ENCODE measurements at places on chromosomes 5 and 9.

- no peak for DNase-seq
These were observed 39.3 kb downstream of the SPARC start for GRCh38 chr5:151647320-151647861.

- no peak for DNase-seq
These were observed 103.2 kb downstream of the PTTG1 start for GRCh38 chr5:160524827-160525226.

GRCh38 chr5:179794171-179794570 is 385 bp downstream of the LTC4S start:
- DNase-seq = no peak

DNA sequence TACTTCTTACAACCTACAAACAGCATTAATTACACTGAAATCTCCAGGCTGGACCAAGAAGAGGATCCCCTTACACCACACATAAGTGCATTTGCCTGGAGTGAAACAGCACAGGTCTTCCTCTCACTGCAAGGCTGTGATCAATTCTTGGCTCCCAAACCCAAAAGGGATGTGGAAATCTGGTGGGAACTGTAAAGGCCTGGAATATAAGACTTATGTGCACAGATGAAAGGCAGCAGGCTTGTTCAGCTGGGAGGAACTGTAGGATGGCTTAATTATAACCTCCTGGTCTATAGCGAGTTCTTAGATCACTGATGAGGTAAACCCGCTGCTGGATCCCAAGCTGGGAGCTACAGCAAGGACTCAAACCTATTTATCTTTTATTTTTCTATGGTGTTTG is 182.9 kb upstream of the TNC start:
- no peak for DNase-seq

- peak; percentile 75 for DNase-seq
These were observed 23.6 kb upstream of the TNFSF8 start for GRCh38 chr9:114953959-114954358.

DNA sequence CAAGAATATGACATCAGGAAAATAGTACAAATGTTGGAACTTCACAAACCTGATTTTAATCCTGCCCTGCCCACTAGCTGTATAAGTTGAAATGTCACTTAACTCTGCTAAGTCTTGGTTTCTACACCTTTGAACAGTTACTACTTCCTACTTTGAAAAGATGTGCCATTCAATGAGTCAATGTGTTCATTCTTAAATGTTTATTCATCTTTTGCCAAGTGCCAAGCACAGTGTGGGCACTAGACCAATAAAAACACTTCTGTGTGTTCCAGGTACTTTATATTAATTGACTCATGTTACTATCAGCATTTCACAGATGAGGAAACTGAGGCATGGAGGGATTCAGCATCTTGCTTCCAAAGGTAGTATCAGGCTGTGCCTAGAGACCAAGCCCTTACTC is 12.8 kb downstream of the PDCL start:
- DNase-seq = no peak

DNA sequence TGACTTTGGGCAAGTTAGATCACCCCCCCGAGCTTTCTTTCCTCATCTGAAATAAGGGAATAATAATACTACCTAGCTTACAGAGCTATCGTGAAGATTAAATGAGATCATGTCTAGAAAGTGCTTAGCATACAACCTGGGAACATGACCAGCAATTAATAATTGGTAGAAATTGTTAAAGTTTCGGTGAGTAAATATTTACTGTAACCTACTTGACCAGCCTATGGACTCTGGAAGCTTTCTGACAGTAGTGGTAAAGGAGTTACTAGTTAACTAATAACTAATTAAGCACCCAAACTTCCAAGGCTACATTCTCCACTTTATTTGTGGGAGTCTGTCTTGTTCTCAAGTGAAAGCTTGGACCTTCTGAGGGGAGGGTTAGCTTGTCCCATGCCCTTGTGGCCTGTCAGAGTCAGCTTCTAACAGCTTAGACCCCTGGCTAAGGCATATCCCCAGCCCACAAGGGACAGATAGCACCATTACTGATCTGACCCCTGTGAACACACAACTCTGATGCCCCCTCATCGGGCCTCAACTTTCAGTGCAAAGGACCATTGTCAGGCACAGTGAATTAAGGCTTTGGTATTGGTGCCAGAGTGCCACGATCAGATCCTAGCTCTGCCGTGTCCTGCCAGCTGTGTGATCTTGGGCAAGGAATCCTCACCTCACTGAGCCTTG is 58.7 kb upstream of the SAP30L start:
- no peak for DNase-seq

DNA sequence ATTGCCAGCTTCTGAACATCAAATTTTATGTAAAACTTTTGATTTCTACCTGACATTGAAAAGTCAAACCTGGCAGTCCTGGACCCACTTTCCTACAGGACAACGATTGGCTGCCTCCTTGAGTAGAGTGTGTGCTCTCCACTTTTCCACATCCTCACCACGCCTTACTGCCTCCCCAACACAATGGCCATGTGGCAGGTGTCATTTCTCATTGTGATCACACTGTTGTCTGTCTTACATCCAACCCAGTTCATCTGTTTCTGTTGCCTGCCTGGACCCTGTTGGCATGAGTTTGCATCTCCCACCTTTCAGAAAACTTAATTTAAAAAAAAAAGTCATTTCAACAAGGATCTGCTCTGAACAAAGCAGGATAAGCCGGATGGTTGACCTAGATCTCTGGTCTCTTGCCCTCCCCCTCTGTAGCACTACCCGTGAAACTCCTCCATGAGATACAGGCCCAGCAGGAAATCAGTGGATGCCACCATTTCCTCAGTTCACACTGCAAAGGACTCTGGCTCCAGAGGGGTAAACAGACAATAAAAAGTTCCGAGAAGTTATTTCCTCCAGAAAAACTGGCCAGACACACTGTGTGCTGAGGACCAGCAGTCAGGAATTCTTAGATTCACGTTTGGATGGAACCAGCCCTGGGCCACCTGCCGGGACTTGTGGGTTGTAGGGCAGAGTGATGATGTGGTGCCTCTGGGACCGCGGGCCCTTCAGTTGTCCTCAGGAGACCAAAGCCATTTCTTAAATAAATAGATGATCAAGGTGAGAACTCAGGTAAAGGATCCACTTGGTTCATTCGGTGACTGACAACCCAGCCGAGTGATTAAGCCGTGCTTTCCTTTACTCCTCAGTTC is 48.6 kb downstream of the AMBP start:
- no peak for DNase-seq

DNA sequence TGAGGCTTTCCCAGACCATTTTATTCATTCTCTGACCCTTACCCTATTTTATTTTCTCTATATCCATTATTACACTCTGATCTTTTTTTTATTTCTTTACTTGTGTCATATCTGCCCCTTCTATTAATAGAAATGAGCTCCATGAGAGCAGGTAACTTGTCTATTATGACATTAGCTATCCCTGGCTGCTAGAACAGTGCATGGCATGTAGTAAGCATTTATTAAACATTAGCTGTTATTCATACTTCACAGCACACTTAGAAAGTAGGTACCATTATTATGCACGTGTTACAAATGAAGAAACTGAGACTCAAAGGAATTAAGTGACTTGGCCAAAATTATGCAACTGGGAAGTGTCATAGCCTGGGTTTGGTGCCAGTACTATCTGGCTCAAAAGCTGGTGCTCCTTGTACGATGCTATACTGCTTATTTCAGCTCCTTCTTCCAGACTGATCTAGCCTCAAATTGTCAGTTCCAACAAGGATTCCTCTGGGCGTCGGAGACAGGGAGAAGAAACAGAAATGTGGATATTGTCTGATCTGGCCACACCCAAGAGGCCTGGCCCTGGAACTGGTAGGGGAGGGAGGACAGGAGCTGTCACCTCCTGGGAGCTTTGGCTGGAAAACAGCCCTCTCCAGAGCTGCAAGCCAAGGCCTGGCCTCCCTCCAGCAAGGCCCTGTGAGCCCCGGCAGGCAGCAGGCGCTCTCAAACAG is 10.8 kb upstream of the NIPAL4 start:
- DNase-seq = no peak

- DNase-seq = no peak
These were observed 175.7 kb downstream of the SAXO1 start for GRCh38 chr9:18857334-18857733.

DNA sequence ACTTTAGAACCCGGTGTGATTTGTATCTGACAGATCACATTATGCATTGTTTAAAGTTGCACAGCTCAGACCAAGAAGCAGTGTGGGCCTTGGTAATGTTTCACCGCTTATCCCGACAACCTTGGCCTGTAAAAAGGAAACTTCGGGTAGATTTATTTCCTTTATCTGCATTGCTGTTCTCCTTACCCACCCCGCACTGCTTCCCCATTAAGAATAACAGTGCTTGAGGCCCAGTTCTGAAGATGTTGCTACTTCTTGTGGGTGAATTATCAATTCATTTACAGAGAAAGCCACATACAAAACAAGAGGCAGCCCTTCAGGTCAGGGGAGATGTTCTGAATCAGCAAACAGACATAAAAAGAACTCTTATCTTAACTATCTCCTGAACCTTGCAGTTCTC is 8.4 kb downstream of the SMARCA2 start:
- no peak for DNase-seq

GRCh38 chr9:127351182-127352166 is 45.5 kb upstream of the SLC2A8 start:
- DNase-seq = no peak

GRCh38 chr5:128538250-128539037 is 399 bp upstream of the FBN2 start:
- DNase-seq = peak; percentile 83

DNA sequence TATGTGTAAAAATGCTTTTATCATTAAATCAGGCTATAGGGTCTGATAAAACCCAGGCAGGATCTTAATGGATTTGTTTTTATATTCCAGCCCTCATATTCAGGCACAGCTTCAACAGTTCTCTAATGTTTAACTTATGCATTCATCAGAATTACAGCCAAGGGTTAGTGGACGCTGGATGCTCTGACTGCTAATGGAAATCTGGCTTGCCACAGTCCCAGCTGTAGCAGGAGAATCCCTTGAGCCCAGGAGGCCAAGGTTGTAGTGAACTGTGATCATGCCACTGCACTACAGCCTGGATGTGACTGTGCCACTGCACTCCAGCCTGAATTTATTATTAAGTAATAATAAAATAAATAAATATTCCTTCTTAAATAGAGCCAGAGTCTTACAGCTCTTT is 98.0 kb downstream of the SLC25A46 start:
- DNase-seq = no peak

- no peak for DNase-seq
These were observed 6.3 kb downstream of the PTGER4 start for GRCh38 chr5:40685976-40686486.

DNA sequence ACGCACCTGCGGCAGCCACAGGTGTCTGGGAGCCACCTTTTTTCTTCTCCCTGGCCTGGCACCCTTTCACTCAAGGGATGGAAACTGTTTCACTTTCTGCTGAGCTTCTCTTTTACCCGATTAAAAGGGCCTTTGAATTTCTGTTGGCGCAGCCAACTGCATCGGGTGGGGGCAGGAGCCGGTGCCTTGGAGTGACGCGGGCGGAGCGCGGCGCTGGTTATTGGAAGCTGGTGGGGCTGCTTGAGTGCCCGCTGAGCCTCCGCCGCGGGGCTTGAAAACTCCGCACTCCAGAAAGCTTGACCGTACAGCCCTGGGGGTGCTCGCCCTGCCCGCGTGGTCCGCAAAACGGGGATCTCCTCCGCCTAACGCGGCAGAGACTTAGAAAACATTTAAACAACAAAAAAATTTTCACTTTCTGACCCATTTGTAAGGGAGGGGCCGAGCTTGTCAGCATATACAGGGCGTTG is 52.0 kb upstream of the TJP2 start:
- peak; percentile 82 for DNase-seq

- no peak for DNase-seq
These were observed 100.6 kb downstream of the GTF3C4 start for GRCh38 chr9:132770770-132771310.

- no peak for DNase-seq
These were observed 195.2 kb downstream of the PTTG1 start for GRCh38 chr5:160616712-160617497.

GRCh38 chr5:98929710-98930298 is 997 bp upstream of the CHD1 start:
- DNase-seq = no peak

GRCh38 chr5:97968346-97968745 is 785.3 kb upstream of the RIOK2 start:
- no peak for DNase-seq

DNA sequence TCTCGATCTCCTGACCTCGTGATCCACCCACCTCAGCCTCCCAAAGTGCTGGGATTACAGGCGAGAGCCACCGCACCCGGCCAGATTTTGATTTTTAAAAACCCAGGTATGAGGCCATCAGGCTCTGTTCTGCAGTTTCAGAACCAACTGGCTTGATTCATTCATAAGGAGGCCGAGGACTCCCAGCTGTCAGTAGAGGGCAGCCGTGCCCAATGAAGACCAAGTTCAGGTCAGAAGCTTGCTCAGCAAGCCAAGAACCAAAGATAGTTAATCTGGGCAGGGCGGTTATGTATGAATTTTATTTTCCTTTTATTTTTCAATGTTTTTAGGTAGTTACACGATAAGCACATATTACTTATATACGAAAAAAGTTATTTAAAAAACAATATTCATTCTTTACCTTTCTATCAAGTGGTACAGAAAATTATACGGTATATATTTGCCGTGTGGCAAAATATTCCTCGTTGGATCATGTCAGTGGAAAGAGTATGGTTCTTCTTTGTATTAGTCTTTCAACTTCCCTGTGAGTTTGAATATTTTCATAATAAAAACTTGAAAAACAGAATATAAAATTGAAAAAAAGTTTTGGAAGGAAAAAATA is 18.0 kb downstream of the MGAT1 start:
- DNase-seq = peak; percentile 88

- DNase-seq = no peak
These were observed 43.3 kb upstream of the CTSL start for GRCh38 chr9:87682618-87683017.

- DNase-seq = no peak
These were observed 48.6 kb downstream of the UBE2QL1 start for GRCh38 chr5:6497262-6497661.

DNA sequence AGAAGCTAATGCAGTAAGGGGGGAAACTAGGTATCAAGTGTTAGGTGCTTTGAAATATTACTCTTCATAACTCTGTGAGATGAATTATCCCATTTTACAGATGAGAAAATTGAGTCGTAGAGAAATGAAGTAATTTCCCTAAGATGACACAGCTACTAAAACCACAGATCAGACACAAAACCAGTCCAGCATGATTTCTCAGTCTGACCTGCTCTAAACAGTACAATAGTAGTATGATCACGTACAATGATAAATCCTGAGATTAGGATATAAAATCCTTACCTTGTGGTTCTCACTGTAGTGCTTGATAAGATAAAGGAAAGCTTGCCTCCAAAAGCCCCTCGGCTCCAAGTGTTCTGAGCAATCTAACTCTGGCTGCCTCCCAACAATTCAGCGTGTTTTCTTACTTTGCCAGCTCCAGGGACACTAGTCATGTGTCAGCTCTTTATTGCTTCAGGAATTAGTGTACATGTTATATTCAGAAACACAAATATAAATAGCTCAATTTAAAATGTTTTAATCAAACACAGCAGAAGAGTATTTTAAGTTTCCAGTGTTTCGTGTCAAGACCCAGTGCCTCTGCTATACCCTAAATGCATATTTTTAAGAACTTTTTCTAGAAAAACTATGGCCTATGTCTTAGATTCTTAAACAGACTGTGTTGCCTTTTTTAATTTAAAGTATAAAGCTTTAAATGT is 243.6 kb downstream of the DENND1A start:
- DNase-seq = no peak

- DNase-seq = no peak
These were observed 11.5 kb downstream of the PDLIM4 start for GRCh38 chr5:132268769-132269551.
